ENCODE measurements at places on chromosomes 5 and 9. TPM values are rescaled to one million over a fixed set of nuclear protein-coding genes. Genes with fewer than 3 reads are reported as not detected.

Gene KDM4C
- 14.1 TPM for total RNA-seq

Gene CCDC192
- not detected for total RNA-seq

GRCh38 chr9:17120203-17120602 lies 14.6 kb upstream of the CNTLN start:
- no peak for DNase-seq
- no peaks in the 10 kb centered on the region for H3K36me3 ChIP-seq
- no peak overlapping the region for H3K4me3 ChIP-seq
- H3K27ac ChIP-seq, result no peak overlapping the region
- H3K27me3 ChIP-seq, result no peaks in the 10 kb centered on the region
- no peaks in the 10 kb centered on the region for H3K4me1 ChIP-seq

DNA sequence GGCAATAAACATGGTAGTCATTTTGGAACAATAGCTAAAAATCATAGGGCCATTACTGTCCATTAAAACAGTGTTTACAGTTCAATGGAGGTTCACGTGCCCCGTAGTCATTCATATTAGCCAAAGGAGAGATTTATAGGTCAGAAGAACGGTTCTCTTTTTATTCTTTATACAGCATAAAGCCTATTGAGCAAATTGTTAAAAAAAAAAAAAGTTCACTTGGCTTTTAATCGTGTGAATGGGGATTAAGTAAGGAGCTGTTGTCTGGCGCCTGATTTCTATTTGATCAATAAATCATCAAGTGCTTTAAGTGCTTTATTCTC lies 69.1 kb upstream of the TBCA start:
- no peak overlapping the region for H3K27ac ChIP-seq
- peaks cover 51% of the 10 kb centered on the region for H3K27me3 ChIP-seq
- no peak overlapping the region for H3K4me3 ChIP-seq
- H3K4me1 ChIP-seq, result peaks cover 14% of the 10 kb centered on the region
- no peak for DNase-seq
- H3K36me3 ChIP-seq, result no peaks in the 10 kb centered on the region

- H3K4me3 ChIP-seq, result no peak overlapping the region
- H3K36me3 ChIP-seq, result no peaks in the 10 kb centered on the region
- H3K27me3 ChIP-seq, result peaks cover 10% of the 10 kb centered on the region
Measured at GRCh38 chr5:174159327-174160114, 114.0 kb downstream of the NSG2 start.

DNA sequence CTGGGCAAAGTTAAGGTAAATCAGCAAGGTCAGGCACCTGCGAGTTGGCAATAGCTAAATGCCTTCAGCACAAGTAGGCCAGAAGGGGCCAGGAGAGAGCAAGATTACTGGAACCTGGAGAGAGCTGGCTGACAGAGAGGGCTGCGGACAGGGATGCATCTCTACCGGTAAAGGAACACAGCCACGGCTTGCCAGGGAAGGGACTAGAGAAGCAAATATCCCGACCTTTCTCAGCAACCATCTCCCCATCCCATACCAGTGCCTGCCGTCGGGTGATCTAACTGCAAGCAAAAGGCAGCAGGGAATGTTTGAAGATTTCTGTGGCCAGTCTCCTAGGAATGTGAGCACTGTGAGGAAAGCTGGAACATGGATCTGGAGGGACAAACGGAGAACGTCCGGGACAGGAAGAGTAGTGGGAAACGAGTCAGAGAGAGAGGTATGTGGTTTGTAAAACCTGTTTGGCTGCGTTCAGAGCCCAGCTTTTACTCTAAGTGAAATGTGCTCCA lies 15.9 kb upstream of the ABLIM3 start:
- peaks cover 41% of the 10 kb centered on the region for H3K27me3 ChIP-seq
- no peak for DNase-seq
- H3K36me3 ChIP-seq, result no peaks in the 10 kb centered on the region
- H3K4me3 ChIP-seq, result no peak overlapping the region
- no peaks in the 10 kb centered on the region for H3K4me1 ChIP-seq
